ENCODE measurements at places on chromosomes 11 and 22.
A peak's percentile ranks its signal among the peaks of the same experiment; 100 is the strongest.

DNA sequence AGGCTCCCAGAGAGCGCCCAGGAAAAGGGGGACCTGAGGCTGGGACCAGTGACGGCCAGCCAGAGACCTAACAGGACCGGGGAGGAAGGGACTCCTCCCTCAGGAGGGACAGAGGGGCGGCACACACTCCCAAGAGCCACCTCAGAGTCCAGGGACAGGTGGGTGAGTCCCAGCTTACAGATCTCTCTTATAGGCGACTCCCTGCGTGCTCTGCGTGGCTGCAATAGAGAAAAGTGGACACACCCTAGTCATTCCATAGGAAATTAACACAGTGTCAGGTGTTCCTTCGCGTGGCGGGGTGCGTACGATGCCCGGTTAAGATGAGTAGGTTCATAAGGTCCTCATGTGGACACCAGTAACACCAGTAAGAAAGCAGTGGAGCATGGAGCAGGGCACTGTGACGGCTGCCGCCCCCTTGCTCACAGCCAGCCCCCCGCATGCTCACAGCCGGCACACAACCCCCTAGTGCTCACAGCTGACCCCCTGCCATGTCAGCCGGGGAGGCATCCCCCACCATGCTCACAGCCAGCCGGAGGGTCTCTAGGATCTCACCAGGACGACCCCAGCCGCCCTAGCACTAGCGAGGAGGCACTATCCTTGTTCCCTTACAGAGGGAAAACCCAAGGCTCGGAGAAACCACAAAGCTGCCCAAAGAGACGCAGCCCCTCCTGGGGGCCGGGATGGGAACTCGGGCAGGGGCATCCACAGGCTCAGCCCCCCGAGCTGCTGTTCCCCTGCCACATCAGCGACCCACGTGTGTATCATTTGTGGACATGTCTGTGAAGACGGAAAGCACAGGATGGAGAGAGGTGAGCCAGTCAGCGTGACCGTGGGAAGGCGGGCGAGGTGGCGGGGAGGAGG is 426.8 kb downstream of the TBC1D22A start:
- no peak for DNase-seq

DNA sequence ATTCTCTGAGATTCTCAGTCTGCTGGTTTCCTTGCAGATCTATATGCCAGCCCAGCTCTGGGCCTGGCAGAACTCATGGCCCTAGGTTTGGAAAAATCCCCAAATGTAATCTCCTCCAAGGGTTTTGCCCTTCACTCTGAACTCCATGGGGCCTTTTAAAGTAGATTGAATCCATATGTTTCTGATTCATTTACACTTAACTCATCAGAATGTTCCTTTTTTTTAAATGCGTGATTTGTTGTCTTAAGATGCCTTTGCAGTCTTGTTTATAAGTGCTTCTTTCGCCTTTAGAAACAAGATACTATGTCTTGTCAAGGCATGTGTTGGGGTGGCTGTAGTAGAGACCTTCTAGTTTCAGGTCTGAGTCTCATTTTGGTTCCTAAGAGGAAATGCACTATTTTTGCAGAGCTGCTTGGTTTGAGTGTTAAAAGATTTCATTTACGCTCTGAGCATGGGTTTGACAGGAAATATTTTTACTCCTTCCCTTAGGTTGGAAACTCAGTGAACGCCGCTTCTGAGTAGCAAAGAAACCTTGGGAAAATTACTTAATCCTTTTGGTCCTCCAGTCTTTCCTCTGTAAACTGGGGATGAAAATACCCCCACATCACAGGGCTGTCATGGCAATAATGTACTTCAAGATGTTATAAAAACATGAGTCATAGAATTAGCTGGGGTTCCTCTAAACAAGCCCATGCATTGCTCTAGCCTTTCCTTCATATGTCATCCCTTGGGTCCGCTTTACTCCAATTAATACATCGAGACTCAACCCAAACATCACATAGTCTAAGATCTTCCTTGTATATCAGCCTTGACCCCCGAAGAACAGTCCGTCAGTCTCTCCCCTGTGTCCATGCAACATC is 83.5 kb downstream of the SNX19 start:
- no peak for DNase-seq

- DNase-seq: peak; percentile 44
Observed at GRCh38 chr22:45006964-45007390, 2.8 kb downstream of the PHF21B start.

DNA sequence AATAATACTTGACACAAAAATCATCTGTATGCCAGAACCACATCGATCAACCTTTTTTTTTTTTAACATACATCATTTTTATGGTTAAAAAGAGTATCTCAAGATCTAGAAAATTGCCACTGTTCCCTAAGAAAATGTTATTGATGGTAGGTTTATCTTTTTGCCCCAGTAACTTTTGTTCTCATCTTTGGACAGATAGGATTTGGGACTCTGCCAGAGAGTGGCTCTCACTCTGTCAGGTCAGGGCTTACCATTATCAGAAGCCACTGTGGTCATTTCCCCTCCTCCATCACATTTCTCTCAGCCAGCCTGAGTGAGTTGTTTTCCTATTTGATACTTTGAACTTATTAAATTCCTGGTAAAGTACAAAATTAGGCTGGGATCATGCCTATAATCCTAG is 47.9 kb upstream of the YWHAH start:
- no peak for DNase-seq

All from substantia nigra (tissue), 51 donors.